Right atrium auricular region (tissue), 2 donors: ENCODE measurements at places on chromosomes 13 and 19. TPM values are rescaled to one million over a fixed set of nuclear protein-coding genes. Genes with fewer than 3 reads are reported as not detected.

Gene SLC25A23
- 103 TPM for total RNA-seq

DNA sequence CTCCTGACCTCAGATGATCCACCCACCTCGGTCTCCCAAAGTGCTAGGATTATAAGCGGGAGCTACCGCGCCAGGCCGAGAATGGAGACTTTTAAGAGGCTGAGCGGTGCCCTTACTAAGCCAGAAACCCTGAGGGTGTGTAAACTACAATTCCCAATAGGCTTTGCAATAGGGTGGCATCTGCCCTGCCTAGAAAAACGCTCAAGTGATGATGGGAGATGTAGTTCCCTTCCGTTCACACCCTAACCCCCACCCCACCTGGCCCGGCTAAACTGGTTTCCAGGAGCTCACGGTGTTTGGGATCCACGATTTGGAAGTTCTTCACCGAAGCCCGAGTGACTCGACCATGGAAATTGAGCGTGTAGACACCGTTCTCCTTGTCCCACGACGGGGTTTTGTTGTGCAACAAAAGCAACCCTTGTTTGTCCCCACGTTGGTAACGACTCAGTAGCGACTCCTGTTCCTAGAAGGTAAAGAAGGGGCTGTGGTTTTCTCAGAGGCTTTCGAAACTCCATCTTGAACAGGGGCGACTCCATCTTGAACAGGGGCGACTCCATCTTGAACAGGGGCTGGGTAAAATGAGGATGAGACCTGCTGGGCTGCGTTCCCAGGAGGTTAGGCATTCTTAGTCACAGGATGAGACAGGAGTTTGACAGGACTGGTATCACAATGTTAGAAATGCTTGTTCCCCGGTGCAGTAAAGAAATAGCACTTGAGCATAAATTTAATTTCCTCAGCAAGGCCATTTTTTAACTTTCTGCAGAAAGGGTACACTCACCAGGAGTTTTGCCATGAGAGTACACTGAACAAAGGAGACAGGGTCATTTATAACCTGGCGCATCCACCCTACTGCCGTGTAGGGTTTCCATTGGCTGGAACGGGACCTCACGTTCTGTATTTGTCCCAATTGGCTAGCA is 9.8 kb downstream of the PPP1R15A start:
- peak overlapping the region; percentile 8 for H3K27ac ChIP-seq
- no peak for DNase-seq
- H3K4me1 ChIP-seq: peaks cover 35% of the 10 kb centered on the region
- H3K4me3 ChIP-seq: no peak overlapping the region
- peaks cover 18% of the 10 kb centered on the region for H3K36me3 ChIP-seq

Gene CYP2F1
- total RNA-seq: not detected

DNA sequence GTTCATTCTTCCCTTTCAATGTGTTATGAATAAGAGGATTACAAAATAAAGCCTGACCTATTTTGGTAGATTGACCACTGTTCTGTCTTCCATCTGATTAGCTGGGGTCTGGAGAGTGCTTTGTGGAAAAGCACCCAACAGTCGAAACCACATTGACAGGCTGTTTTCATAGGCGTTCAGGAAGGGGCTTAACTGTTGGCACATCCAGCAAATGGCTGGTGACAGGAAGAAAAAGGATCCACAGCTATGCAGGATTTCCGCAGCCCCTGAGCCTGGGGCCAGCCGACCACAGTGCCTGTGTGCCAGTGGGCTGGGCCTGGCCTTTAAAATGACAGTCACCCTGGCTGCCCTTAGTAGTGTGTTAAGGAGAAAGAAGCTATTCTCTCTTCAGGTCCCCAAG is 113.3 kb downstream of the SIPA1L3 start:
- DNase-seq: no peak
- peaks cover 16% of the 10 kb centered on the region for H3K4me1 ChIP-seq
- no peak overlapping the region for H3K4me3 ChIP-seq

DNA sequence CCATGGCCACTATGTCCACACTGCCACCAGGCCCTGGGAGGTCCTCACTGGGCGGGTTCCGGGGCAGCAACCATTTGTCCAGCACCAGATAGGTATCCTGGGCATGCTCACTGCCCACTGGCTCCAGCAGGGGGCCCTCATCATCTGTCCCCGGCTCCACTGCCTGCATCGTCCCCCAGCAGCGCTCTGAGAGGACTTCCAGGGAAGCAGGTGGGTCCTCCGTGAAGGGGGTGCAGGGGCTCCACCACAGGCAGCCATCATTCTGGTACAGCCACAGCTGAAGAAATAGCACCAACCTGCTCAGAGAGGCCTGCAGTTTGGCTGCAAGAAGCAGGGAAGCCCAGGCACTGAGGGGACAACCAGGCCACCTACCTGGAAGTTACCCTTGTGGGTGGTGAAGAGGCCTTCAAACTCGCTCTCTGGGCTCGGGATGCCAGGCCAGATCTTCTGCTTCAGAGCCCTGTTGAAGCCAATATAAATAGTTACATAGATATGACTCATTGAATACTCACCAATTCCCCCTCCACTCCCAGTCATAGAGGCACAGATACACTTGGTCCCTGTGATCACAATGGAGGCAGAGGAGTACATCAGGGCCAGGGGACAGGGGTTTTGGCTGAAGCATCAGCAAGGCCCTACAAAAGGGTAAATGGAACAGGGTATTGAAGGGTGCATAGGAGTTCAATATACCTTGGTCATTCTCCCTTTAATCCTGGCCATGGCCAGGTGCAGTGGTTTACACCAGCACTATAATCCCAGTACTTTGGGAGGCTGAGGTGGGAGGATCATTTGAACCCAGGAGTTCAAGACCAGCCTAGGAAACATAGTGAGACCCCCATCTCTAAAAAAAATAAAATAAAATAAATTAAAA is 4.1 kb downstream of the SWSAP1 start:
- H3K4me1 ChIP-seq: peaks cover 58% of the 10 kb centered on the region
- peak overlapping the region; percentile 48 for H3K27ac ChIP-seq
- no peaks in the 10 kb centered on the region for H3K36me3 ChIP-seq
- no peaks in the 10 kb centered on the region for H3K27me3 ChIP-seq
- DNase-seq: no peak

Gene ERICH6B
- not detected for total RNA-seq

Gene TJP3
- not detected for total RNA-seq

DNA sequence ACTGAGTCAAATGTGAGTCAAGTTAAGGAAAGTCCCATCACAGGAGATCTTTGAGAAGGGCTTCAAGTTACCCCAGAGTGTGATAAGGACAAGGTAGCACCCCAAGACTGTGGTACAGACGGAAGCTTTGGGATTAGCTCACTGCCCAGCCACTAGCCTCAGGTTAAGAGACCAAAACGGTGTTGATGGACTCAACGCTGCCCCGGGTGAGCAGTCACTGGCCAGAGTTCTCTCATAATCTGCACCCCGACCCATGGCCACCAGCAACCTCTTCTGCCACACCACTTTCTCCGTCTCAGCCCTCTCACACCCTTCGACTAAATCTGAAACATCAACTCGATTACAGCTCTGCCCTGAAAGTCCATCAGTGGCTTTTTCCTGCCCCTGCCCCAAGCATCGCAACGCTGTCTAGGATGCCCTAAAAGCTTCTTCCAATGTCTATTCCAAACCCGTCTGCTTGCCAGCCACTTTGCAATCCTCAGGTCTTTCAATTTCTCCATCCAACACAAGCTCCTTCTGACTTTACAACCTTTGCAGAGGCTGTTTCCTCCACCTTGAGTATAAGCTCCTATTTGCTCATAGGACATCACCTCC is 5.6 kb downstream of the HNRNPL start:
- H3K27ac ChIP-seq: no peak overlapping the region
- H3K4me1 ChIP-seq: no peaks in the 10 kb centered on the region
- no peak overlapping the region for H3K4me3 ChIP-seq
- DNase-seq: no peak
- H3K27me3 ChIP-seq: no peaks in the 10 kb centered on the region

- no peaks in the 10 kb centered on the region for H3K36me3 ChIP-seq
- H3K4me3 ChIP-seq: no peak overlapping the region
- H3K27ac ChIP-seq: no peak overlapping the region
- no peaks in the 10 kb centered on the region for H3K27me3 ChIP-seq
Measured at GRCh38 chr13:34004676-34005075, 186.7 kb downstream of the RFC3 start.

Gene KCNC3
- total RNA-seq: 1.4 TPM

Gene CCL25
- not detected for total RNA-seq

Gene WTIP
- 8.3 TPM for total RNA-seq

Gene ZNF331
- 16.9 TPM for total RNA-seq

Gene PIAS4
- total RNA-seq: 10.9 TPM

Gene ZNF497
- total RNA-seq: 0.56 TPM

Gene ACTMAP
- total RNA-seq: 5.3 TPM

- no peaks in the 10 kb centered on the region for H3K4me1 ChIP-seq
- no peak overlapping the region for H3K4me3 ChIP-seq
- H3K27me3 ChIP-seq: no peaks in the 10 kb centered on the region
- no peaks in the 10 kb centered on the region for H3K36me3 ChIP-seq
- H3K27ac ChIP-seq: no peak overlapping the region
Measured at GRCh38 chr19:35345671-35346111, 2.0 kb upstream of the FFAR1 start.

- no peaks in the 10 kb centered on the region for H3K27me3 ChIP-seq
- no peaks in the 10 kb centered on the region for H3K36me3 ChIP-seq
- DNase-seq: no peak
- peak overlapping the region; percentile 100 for H3K27ac ChIP-seq
- H3K4me3 ChIP-seq: peak overlapping the region; percentile 75
Measured at GRCh38 chr19:16628984-16629691, 1.1 kb upstream of the MED26 start.

DNA sequence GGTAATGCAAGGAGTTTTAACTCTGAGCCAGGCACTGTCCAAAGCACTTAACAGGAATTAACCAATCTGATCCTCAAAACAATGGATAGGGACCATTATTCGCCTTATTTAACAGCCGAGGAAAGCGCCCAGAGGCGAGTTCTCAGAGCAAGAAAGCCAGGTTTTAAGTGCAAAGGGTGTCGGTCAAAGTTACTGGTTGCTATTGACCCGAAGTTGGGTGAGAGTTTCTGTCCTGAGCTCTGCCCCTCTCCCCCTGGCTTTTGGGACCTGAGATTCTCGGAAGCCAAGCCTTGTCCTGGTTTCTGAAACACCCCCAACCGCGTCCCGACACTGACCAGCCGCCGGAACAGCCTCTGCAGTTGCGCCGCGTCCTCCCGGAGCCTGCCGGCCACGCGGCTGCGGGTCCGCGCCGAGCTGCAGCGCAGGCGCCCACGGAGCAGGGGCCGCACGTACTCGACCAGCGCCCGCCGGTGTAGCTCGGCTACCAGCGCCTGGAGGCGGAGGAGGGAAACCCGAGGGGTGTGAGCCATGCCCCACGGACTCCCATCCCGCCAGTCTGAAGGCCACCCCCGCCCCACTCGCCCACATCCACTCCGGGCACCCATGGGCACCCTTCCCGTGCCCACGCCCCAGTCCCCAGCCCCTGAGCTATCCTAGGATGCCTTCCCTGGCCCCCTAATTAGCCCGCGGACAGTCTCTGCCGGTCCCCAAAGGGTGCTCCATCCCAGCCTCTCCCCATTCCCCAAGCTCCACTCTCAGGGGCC is 27.8 kb downstream of the EXOC3L2 start:
- no peaks in the 10 kb centered on the region for H3K36me3 ChIP-seq
- peaks cover 4% of the 10 kb centered on the region for H3K27me3 ChIP-seq
- H3K4me3 ChIP-seq: no peak overlapping the region
- H3K27ac ChIP-seq: no peak overlapping the region

DNA sequence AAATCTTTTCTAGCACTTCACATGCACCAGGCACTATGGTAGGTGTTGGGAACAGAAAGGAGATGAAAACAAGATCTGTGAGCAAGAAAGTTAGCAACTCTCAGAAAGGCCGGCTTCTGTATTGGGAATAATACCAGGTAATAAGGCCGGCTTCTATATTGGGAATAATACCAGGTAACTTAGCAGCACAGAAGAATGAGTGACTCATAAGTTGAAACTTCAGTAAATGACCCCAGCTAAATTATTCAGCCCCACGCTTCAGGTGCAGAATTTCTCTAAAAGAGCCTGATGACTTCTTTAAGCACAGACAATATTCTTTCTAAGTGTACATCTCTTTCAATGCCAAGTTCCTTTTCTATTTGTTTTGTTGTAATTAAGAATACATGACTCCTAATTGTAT is 151.3 kb downstream of the MYO16 start:
- H3K4me1 ChIP-seq: no peaks in the 10 kb centered on the region
- DNase-seq: no peak
- H3K27ac ChIP-seq: no peak overlapping the region
- no peak overlapping the region for H3K4me3 ChIP-seq
- H3K36me3 ChIP-seq: no peaks in the 10 kb centered on the region
- no peaks in the 10 kb centered on the region for H3K27me3 ChIP-seq
